ENCODE measurements at places on chromosomes 7 and 10. TPM values are rescaled to one million over a fixed set of nuclear protein-coding genes. Genes with fewer than 3 reads are reported as not detected.

RAPGEF5 gene
- total RNA-seq: 1.5 TPM

EMX2 gene
- 0.59 TPM for total RNA-seq

DNAJC12 gene
- 5.1 TPM for total RNA-seq

SCD gene
- total RNA-seq: 366 TPM

GPR37 gene
- 0.23 TPM for total RNA-seq

Data from smooth muscle cell of the umbilical artery (primary cell).